ENCODE measurements at places on chromosomes 11 and 22.

- no peak for DNase-seq
These were observed 4.3 kb downstream of the ATL3 start for GRCh38 chr11:63666874-63667273.

- DNase-seq: no peak
These were observed 631.4 kb upstream of the LUZP2 start for GRCh38 chr11:23865341-23865975.

DNA sequence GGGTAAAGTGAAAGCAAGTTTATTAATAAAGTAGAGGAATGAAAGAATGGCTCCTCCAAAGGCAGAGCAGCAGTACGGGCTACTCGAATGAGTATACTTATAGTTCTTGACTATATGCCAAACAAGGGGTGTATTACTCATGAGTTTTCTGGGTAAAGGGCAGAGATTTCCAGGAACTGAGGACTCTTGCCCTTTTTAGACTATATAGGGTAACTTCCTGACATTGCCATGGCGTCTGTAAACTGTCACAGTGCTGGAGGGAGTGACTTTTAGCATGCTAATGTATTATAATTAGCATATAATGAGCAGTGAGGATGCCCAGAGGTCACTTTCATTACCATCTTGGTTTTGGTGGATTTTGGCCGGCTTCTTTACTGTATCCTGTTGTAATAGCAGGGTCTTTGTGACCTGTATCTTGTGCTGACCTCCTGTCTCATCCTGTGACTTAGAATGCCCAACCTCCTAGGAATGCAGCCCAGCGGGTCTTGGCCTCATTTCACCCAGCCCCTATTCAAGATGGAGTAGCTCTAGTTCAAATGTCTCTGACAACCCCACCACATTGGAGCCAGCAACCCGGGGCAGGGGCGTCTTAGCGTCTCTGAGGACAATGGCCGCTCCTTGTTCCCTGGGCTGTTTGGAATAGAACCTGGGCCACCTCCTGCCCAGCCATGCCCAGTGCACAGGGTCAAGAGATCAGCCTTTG is 34.9 kb upstream of the CD82 start:
- DNase-seq: no peak

DNA sequence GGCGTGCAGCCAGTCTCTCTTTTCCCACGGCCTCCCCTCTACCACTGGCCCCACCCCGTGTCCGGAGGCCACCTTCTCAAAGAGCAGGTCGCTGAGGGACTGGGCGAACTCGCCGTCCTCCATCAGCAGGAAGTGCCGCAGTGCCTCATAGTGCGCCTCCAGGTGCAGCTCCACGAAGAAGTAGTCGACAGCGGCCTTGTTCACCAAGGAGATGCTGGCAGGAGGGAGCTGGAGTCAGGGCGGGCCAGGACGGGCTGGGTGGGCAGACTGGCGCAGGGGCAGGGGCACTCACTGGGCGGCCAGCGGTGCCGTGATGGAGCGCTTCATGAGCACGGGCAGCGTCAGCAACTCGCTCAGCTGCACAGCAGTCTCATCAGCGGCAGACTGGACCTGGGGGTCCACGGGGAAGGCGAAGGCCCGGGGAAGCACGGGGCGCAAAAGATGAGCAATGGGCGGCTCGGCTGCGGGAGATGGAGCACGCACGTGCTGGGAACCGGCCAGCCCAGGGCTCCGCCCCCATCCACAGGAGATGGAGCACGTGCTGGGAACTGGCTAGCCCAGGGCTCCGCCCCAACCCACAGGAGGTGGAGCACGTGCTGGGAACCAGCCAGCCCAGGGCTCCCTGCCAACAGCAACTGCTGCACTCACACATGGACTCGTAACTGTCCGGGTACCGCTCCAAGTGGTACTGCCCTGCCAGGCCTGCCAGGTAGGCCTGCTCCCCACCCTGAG is 18.4 kb downstream of the SELENOO start:
- no peak for DNase-seq

DNA sequence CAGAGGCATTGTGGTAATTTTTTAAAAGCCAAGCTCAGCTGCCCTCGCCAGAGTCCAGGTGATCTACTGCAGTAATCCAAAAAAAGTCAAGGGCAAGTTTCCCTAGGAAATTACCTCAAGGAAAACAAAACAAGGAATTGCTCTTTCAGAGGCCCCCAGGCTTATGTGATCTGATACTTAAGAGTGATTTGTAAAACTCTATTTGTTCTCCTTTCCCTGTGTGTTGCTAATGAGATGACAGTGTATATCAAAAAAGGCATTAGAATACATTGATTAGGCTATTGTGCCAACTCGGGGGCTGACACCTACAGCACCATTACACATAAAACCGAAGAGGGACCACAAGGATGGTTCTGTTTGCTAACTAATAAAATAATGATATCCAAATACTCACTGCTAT is 44.5 kb upstream of the CHRM4 start:
- no peak for DNase-seq

GRCh38 chr11:116563028-116563711 is 209.6 kb downstream of the BUD13 start:
- no peak for DNase-seq

- no peak for DNase-seq
These were observed 10.4 kb downstream of the ADORA2A start for GRCh38 chr22:24437741-24438328.

DNA sequence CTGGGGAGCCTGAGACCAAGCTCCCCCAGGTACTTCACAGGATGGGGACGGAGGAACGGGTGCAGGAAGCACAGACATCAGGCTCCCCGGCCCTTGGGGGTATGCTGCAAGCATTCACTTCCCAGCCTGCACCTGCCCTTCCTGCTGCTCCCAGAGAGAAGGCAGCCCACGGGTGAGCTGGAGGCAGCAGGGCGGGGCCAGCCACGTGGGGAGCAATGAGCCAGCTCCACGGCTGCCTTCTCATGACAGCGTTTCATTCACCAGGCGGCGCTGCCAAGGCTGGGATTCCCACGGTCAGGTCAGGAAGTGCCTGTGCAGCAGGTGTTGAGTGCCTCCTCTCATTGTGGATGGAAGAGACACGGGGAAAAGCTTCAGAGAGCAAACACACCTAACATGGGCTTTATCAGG is 14.5 kb upstream of the PHLDA2 start:
- DNase-seq: no peak

GRCh38 chr11:48101958-48102357 is 114.7 kb upstream of the OR4B1 start:
- no peak for DNase-seq

DNA sequence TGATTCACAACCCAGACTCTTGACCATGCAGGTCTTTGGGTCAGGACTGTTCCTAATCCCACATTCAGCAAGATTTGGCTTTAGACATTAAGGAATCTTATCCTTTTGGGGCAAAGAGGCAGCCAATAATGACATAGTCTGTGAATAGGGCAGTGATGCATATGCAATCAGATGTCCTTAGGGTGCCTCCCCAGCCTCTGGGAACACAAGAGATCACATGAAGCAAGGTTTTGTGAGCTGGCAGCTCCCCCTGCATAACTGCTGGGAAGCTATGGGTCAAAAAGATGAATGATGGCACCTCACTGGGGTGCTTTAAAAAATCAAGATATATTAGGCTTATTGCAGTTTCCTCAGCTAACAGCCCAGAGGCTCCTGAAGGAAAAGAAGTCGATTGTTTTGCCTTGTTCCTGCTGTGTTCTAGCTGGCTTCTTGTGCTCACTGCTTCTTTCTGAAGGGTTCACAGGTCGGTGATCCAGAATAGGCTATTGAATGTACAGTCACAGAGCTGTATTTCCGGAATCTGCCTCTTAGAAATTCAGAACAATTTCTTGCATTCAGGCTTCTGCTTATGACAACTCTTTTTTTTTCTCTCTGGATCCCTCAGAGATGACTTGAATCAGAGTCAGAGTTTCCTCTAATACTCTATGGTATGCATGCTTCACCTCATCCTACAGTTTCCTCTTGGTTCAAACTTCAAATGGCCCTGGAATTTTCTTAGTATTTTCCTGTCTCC is 31.7 kb downstream of the INSC start:
- no peak for DNase-seq

- no peak for DNase-seq
These were observed 164.5 kb downstream of the SOX6 start for GRCh38 chr11:16191868-16192240.

DNA sequence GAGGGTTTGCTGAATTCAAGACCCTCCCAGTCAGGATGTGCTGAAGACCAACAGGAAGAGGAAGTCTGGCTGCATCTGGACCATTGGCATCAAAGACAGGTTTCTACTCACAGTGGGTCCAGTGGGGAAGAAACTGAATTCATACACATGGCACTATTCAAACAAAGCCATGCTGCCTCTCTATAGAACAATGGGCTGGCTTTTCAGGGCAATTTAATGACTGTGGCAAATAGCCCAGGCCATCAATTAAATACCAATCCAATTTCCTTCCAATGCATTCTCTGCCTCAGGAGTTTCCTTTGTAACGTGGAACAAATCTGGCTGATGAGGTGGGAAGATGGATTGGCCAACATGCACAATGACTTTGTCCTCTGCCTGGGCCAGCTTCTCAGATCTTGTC is 98.6 kb downstream of the SEZ6L start:
- DNase-seq: no peak

DNA sequence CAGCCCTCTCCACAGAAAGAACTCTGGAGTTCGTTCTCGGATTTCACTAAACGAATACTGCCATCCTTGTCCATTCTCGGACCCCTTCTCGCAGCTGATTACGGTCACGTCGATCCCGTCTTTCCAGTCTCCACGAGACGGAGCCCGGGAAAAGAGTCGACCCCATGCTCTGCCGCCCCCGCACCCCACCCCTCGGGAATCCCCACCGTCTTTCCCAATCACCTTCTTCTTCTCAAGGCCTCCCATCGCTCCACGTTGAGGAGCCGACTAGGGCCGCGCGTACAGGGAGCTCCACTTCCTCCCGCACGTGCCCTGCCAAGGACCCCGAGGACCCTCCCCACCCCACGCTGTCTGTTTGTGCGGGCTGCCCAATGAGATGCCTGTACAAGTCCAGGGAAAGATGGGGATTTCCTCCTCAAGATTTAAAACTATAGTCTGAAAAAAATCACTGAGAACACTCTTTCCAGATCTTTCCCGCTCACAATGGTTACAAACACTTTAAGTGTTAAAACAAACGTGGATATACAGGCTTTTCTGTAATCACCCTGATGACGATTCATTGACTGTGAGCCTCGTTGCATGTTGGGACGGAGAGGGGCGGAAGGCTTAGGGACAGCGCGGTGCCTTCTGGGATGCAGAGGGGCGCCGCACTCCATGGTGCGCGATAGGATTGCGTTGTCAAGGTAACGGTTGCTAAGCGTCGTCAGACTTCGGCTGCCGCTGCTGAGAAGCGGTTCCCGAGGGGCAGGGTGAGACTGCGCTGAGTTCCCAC is at the start of gene PES1:
Gene PES1 (minus strand): TSS at position 323 of the 772 bp plus-strand sequence. CDS start 77 bp downstream, at position 246.
- peak; percentile 87 for DNase-seq

- no peak for DNase-seq
These were observed 75.7 kb downstream of the SCUBE1 start for GRCh38 chr22:43267332-43267980.

DNA sequence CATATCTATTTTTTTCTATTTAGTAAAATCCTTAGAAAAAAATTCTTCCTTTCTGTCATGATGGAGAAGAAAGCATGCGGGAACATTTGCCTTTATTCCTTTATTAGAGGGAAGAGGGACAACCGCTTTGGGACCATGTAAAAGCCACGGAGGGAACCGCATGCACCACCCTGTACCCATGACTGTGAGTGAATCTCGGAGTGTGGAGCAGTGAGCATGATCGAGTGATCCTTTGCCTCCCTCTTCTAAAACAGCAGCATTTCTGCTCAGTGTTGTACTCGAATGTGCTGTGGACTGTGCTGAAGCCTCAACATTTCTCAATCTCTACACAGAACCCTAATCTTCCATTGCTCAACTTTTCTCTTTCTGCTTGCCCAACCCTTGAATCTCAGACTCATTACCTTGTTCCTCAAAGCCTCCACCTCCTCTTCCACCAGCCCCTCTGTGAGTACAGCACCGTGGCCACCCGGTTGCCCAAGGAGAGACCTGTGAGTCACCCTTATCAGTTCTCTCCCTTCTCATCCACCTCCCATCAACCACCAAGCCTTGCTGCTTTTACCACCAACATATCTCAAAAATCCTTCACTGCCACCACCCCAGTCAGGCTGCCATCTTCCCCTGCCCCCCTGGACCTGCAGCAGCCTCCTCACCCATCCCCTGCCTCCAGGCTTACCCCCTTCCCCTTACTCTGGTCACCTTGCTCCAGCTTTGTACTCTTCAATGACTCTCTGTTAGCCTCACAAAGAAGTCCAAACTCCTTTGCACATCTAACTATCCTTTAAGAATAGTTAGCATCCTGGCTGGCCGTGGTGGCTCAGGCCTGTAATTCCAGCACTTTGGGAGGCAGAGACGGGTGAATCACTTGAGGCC is 103.1 kb downstream of the NAT10 start:
- DNase-seq: no peak

GRCh38 chr11:63986932-63987513 is 785 bp downstream of the OTUB1 start:
- DNase-seq: no peak

GRCh38 chr11:73218106-73218829 is at the start of gene P2RY2:
P2RY2 (plus strand) TSS chr11:73218281; CDS start chr11:73234160, 15,879 bp downstream.
- DNase-seq: no peak

GRCh38 chr11:119607726-119608125 is 121.3 kb downstream of the NECTIN1 start:
- no peak for DNase-seq

DNA sequence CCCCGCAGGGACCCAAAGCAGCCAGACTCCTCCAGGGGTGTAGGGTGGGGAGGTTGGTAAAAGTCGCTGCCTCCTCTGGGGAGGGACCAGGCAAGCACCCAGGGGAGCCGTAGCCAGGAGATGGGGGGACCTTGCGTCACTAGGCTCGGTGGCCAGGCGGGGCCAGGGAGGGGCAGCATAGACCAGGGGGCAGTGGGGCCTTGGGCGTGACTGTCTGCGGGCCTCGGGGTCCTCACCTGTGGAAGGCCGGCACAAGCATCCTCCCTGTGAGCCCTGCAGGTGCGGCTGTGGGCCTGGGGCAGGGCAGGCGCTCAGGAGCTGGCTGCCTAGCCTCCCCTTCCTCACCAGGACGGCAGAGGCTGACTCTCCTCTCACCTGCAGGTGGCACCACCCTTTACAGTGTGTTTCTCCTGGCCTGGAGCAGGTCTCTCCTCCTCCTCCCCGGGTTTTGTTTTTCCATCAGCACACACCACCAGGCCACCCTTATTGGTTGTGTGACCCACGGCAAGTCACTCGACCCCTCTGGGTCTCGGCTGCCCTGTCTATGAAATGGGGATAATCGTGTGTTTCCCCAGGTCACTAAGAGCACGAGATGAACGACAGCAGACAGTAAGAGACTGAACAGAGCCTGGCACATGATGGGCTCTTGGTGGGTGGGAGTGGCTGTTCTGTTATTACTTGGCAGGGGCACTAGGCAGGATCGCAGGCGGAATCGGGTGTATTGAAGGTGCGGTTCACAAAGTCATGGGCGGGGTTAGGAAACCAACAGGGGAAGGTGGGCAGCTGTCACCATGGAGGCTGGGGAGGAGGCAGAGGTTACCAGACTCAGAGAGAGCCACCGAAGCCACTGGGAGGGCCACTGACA is 52.7 kb downstream of the FLRT1 start:
- no peak for DNase-seq

All from activated CD8-positive, alpha-beta memory T cell treated with anti-CD3 and anti-CD28 coated beads for 1 hour (primary cell).